ENCODE measurements at places on chromosomes 1 and 21.
A peak's percentile ranks its signal among the peaks of the same experiment; 100 is the strongest.

- no peak for DNase-seq
Observed at GRCh38 chr1:43432907-43433306, 20.8 kb downstream of the HYI start.

DNA sequence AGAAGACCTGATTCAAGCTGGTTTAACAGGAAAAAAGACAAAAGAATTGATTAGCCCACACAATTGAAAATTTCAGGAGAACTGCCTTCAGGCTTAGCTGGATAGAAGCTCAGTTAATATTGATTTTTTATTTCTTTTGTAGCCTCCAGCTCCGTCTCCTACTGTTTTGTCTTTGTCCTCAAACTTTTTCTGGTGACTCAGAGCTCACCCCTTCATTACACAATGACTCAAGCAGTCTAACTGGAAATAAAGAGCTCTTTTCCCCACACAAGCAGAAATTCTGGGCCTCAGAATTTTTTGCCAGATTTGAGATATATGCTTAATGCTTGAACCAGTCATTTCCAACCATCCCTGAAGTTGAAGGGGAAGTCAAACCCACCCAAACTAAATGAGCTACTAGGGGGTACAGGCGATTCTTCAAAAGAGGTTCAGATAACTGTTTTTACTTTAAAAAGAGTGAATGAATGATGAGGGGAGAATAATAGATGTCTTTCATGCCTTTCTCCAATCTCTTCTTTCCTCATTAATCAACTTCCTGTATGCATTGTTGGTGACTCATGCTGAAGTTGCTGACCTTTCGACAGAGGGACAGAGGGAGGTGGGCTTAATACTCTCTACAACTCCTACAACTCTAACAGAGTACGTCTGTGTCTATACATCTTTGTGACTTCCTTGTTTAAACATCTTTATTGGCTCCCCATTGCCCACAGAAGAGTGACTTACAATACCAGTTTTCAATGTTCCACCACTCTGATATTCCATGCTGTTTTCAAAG lies 6.2 kb upstream of the ACP6 start:
- DNase-seq = peak; percentile 80

DNA sequence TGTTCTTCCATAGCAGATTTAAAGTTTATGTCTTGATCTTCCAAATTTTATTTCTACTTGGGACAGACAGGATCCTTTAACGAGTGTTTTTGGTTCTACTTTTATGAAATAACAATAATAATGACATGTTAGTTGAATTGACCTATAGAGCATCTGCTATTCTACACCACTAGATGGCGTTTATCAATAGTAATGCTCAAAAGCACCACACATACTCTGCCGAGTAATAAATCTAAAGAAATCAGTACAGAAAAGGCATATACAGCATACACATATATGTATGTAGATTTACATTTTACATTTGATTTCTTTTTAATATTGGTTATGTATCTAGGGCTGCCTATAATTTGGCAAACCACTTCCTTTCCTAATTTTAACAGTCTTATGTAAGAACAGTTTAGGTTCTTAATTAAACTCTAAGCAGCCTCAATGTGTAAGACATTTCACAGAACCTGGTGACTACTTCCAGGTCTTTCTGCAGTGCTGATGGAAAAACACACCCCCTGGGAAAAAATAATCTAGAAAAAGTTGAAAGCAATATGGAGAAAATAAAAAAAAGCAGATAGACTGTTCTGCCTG lies 5.9 kb upstream of the SIPA1L2 start:
- DNase-seq = peak; percentile 71

DNA sequence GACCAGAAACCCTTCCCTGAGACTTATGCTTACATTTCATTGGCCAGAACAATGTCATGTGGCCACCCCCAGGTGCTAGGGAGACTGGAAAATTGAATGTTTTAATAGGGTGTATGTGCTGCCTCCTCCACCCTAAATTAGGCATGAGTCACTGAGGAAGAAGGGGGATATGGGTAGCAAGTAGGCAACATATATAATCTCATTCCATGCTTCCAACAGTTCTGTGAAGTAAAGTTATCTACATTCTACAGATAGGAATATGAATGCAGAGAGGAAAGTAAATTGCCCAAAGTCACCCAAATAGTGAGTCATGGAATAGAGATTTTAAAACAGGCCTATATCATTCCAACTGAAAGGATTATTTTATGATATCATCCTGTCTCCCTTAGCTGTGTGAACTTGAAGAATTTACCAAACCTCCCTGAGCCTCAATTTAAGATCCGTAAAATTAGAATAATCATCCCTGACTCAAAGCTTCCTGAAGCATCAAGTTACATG lies 168.6 kb upstream of the FGGY start:
- DNase-seq = peak; percentile 89

GRCh38 chr1:72567521-72567920 lies 285.2 kb upstream of the NEGR1 start:
- DNase-seq = no peak

DNA sequence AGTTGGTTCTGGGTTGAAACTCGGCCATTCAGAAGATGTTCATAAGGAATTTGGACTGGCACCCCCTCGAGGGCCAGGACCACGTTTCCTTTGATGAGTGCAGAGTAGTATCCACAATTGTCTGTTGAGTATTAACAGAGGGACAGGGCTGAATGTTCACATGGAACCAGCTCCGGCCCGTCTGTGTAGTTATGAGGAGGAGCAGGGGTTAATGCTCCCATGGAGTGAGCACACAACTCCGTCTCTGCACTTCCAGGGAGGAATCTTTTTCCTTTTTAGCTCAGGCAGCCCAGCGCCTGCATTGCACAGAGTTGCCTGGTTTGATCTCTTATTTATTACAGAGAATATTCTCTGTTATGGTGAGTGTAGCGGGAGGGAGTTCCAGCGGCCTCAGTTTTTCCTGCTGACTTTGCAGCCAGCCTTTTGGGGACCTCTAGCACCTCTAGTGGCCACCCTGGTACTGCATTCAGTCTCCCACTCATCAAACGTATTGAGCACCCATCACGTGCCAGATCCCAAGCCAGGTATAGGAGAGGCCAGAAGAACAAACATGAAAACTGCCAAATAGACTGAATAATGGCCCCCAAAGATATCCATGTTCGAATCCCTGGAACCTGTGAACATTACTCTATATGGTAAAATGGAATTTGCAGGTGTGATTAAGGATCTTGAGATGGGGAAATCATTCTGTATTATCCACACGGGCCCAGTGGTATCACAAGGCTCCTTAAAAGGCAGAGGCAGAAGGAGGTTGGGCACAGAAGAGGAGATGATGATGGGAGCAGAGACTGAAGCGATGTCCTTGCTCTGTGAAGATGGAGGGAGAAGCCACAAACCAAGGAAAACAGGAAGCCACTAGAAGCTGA lies 167.7 kb upstream of the CSF3R start:
- peak; percentile 32 for DNase-seq
